Stimulated activated naive B cell treated with anti-CD40 and anti-IgM and Interleukin-4, amounts not matched to agents 10 μg/mL and 1 μg/mL and 100 μg/mL, for 72 hours (primary cell): ENCODE measurements at places on chromosomes 11 and 22.

DNA sequence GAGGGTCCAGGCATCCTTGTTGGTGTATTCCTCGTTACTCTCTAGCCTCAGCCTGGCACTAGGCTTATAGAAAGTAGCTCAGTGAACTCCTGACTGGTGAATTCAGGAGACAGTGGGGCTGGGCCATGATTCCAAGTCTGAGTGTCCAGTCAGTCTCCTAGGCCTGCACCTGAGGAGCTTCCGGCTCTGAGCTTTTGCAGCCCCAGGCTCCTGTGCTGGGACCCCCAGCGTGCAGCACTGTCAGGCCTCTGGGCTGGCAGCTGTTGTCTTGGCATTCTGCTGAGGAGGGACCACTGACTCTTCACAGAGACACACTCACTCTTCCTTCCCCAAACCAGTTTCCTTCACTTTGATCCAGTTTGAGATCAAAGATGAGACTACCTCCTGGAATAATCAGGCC, 82.4 kb downstream of the CTTN start:
- H3K36me3 ChIP-seq = no peaks in the 10 kb centered on the region
- H3K4me3 ChIP-seq = no peak overlapping the region
- no peaks in the 10 kb centered on the region for H3K4me1 ChIP-seq

GRCh38 chr11:86625544-86625943, 46.9 kb downstream of the ME3 start:
- H3K27me3 ChIP-seq = no peaks in the 10 kb centered on the region
- no peaks in the 10 kb centered on the region for H3K4me1 ChIP-seq
- DNase-seq = no peak

DNA sequence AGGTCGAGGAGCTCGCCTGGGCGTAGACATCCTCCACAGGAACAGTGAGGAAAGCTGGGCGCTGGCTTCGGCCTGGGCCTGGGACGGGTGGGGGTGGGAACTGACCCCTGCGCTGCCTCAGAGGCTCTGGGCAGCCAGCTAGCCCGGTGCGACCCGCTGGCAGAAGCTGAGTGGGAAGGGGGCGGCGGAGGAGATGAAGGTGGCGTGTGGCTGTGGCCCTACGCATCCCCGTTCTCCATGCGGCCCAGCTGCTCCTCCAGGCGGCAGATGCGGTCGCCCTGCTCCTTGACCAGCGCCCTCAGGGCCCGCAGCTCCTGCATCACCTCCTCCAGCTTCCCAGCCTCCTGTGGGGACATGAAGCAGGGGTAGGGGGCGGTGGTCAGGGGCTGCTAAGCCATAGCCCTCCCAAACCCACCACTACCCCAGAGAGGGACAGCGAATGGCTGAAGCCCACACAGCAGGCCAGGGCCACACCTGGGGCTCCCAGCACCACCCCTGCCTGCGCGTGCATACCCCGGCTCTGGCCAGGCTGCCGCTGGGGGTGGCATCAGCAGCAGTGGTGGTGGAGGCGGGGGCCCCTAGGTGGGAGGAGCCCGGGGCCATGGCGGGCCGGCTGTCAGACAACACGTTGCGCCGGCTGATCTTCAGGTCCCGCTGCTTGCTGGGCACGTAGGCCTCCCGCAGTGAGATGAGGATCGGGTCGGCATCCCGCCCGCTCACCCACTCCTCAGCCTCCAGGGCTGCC, 848 bp upstream of the PTPRCAP start:
- peaks cover 61% of the 10 kb centered on the region for H3K4me1 ChIP-seq
- peaks cover 74% of the 10 kb centered on the region for H3K36me3 ChIP-seq
- peak overlapping the region; percentile 95 for H3K4me3 ChIP-seq
- peak overlapping the region; percentile 97 for H3K27ac ChIP-seq
- no peaks in the 10 kb centered on the region for H3K27me3 ChIP-seq

DNA sequence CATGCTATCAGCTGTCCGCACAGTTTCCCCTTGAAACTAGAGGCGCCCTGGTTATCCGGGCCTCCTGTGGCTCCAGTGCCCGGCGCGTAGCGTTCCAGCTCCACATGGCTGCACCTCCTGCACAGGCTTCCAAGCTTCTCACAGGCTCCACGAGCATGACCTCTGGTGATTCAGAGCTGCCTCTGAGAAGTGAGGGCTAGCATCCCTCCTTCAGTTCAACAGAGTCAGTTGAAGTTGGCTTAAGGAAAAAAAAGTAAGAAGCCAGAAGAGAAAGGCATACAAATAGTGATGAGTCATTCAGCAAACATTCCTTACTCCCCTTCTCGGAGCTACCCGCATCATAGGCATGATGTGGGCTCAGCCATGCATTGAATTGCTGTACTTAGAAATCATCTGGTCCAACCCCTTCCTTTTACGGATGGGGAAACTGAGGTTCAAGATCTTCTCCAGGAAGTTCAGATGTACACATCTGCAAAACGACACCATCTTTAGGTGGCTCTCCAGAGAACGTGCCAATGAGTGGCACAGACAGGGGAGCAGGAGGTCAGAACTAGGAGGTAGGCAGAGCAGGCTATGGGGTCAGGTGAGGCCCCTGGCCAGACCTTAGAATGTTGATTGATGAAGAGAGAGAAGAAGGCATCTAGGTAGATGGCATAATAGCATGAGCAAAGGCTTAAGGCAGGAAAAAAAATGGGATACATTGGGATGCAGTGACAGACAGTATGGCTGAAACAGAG, 216.3 kb upstream of the TBCEL start:
- no peaks in the 10 kb centered on the region for H3K36me3 ChIP-seq
- no peak overlapping the region for H3K27ac ChIP-seq
- no peaks in the 10 kb centered on the region for H3K4me1 ChIP-seq
- DNase-seq = no peak
- no peak overlapping the region for H3K4me3 ChIP-seq

DNA sequence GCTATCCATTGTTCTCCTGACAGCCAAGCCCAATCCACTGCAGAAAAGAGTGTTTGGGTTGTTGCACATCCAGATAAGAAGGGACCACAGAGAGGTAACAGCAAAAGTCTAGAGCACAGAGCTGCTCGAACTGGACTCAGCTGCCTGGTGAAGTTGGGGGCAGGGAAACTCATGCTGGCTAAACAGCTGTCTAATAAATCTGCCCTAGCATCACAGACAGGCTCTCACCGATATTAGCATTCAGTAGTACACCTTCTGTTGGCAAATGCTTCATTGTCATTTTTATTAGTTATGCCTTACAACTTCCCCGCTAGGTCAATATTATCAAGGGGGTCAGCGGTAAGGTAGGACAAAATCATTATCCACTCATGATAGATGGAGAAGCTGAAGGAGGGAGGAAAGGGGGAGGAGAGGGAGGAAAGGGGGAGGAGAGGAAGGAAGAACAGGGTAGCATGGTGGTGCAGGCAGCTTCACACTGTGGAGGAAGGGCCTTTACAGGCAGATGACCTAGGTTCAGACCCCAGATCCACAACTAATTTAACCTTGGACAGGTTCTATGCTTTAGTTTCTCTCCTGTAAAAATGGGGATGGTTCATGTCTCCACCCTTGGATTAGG, 102.7 kb downstream of the LARGE1 start:
- H3K36me3 ChIP-seq = peaks cover 29% of the 10 kb centered on the region
- no peak for DNase-seq
- no peaks in the 10 kb centered on the region for H3K27me3 ChIP-seq
- H3K4me1 ChIP-seq = peaks cover 15% of the 10 kb centered on the region

DNA sequence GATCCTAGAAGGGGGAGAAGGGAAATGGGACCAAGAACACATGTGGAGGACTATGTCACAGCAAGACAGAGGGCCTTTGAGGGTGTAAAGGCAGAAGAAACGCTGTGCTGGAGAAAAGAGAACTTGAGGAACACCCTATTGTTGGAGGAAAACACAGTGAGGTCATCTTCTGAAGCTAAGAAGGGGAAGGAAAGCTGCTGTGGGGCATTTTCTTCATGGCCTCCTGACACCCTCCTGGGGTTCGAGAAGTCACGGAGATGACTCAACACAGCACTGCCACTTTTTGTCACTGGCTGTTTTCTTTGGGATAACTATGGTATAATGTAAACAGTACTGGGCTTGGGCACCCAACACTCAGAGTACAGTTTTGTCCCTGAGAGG, 492.6 kb upstream of the CADM1 start:
- no peak overlapping the region for H3K4me3 ChIP-seq
- DNase-seq = no peak
- no peaks in the 10 kb centered on the region for H3K27me3 ChIP-seq
- peak overlapping the region; percentile 6 for H3K27ac ChIP-seq
- H3K4me1 ChIP-seq = peaks cover 4% of the 10 kb centered on the region
- H3K36me3 ChIP-seq = no peaks in the 10 kb centered on the region

GRCh38 chr11:134583397-134583990, 171.5 kb upstream of the B3GAT1 start:
- peaks cover 15% of the 10 kb centered on the region for H3K4me1 ChIP-seq
- no peaks in the 10 kb centered on the region for H3K36me3 ChIP-seq
- no peak overlapping the region for H3K27ac ChIP-seq
- DNase-seq = no peak
- peaks cover 23% of the 10 kb centered on the region for H3K27me3 ChIP-seq
- H3K4me3 ChIP-seq = no peak overlapping the region

DNA sequence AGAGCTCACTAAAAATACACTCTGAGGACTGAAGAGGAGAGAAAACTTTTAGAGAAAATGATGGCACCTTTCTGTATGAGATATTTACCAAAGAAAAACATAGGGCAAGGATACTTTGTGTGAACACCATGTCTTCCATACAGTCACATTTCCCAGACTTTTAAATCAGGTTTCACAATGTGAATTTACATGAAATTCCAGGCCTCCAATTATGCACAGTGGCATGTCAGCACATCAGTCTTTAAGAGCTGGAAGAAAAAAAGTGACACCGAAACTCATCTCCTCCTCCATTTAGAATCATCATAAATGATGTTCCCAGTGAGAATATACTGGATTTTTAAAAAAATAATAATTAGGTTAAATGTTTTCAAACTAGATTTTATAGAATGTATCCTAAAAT, 232.2 kb upstream of the UBASH3B start:
- no peaks in the 10 kb centered on the region for H3K4me1 ChIP-seq
- peaks cover 9% of the 10 kb centered on the region for H3K27me3 ChIP-seq

GRCh38 chr11:115944596-115944995, 440.4 kb upstream of the CADM1 start:
- no peak overlapping the region for H3K4me3 ChIP-seq
- no peaks in the 10 kb centered on the region for H3K4me1 ChIP-seq
- H3K27me3 ChIP-seq = no peaks in the 10 kb centered on the region
- no peaks in the 10 kb centered on the region for H3K36me3 ChIP-seq
- DNase-seq = no peak
- H3K27ac ChIP-seq = no peak overlapping the region

GRCh38 chr11:62050716-62051115, 73.1 kb upstream of the INCENP start:
- no peaks in the 10 kb centered on the region for H3K36me3 ChIP-seq
- H3K4me3 ChIP-seq = no peak overlapping the region
- peaks cover 38% of the 10 kb centered on the region for H3K27me3 ChIP-seq
- H3K27ac ChIP-seq = no peak overlapping the region
- H3K4me1 ChIP-seq = no peaks in the 10 kb centered on the region
- DNase-seq = no peak

- no peak overlapping the region for H3K4me3 ChIP-seq
- DNase-seq = no peak
- H3K36me3 ChIP-seq = peaks cover 4% of the 10 kb centered on the region
- peaks cover 7% of the 10 kb centered on the region for H3K4me1 ChIP-seq
Measured at GRCh38 chr22:39612811-39613548, 42.4 kb downstream of the CACNA1I start.

DNA sequence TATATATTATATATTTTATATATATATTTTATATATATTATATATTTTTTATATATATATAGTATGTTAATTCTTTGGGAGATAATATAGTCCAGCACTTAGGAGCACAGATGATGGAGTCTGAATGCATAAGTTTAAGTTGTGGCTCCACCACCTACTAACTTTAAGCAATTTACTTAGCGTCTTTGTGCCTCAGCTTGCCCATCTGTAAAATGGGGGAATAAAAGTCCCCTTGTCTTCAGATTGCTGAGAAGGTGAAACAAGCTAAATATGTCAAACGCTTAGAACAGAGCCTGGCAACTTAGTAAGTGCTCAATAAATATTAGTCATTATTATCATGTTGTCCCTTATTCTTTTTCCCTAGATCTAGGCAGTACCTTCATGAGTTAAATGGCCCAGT, 27.5 kb downstream of the DSCAML1 start:
- no peak overlapping the region for H3K4me3 ChIP-seq
- H3K36me3 ChIP-seq = peaks cover 23% of the 10 kb centered on the region
- no peak overlapping the region for H3K27ac ChIP-seq
- H3K27me3 ChIP-seq = peaks cover 11% of the 10 kb centered on the region
- no peaks in the 10 kb centered on the region for H3K4me1 ChIP-seq
- no peak for DNase-seq

DNA sequence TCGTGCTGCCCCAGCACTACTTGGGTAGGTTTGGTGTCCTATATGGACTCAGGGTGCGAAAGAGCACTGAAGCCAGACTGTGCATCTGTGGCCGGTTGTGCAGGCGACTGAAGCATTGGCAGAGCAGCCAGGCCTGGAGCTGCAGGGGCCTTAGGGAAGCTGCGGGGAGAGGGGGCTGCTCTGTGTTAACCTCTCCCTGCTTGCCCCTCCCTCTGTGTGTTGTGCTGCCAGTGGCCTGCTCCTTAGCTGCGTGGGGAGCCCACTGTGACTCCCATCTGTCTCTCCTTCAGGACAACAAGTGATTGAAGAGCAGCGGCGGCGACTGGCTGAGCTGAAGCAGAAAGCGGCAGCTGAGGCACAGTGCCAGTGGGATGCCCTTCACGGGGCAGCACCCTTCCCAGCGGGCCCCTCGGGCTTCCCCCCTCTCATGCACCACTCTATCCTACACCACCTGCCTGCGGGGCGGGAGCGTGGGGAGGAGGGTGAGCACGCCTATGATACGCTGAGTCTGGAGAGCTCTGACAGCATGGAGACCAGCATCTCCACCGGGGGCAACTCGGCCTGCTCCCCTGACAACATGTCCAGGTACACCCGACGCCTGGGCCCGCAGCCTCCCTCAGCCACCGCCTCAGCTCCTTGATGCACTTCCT, 34.3 kb downstream of the TREH start:
- H3K4me3 ChIP-seq = no peak overlapping the region
- H3K27me3 ChIP-seq = peaks cover 12% of the 10 kb centered on the region
- no peaks in the 10 kb centered on the region for H3K4me1 ChIP-seq

GRCh38 chr22:46539169-46539568, 1.7 kb upstream of the CELSR1 start:
- H3K27me3 ChIP-seq = peaks cover 67% of the 10 kb centered on the region
- H3K4me3 ChIP-seq = no peak overlapping the region

DNA sequence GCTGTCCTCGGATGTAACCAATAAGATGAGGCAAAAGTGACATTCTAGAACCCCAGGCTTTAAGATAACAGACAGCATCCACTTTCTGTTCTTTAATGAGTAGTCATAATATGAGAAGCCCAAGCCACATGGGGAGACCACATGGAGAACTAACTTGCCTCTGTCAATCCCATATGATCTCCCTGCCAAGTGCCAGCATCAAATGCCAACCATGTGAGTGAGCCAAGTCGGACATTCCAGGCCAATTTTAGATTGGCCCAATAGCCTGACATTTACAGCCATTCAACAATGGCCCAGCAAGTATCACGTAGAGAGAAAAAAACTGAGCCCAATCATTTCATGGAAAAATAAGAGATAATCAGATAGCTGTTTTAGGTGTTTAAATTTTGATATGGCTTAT, 2048.3 kb upstream of the RAG2 start:
- no peak overlapping the region for H3K27ac ChIP-seq
- H3K4me3 ChIP-seq = no peak overlapping the region
- H3K4me1 ChIP-seq = no peaks in the 10 kb centered on the region
- no peaks in the 10 kb centered on the region for H3K36me3 ChIP-seq
- H3K27me3 ChIP-seq = no peaks in the 10 kb centered on the region

- peaks cover 21% of the 10 kb centered on the region for H3K27me3 ChIP-seq
- H3K4me1 ChIP-seq = no peaks in the 10 kb centered on the region
- peak; percentile 17 for DNase-seq
- H3K27ac ChIP-seq = no peak overlapping the region
Measured at GRCh38 chr22:30754971-30755758, 60.5 kb downstream of the OSBP2 start.
